ENCODE measurements at places on chromosomes 7 and 10.

GRCh38 chr7:26367219-26367711 lies 75.6 kb downstream of the SNX10 start:
- DNase-seq = no peak

DNA sequence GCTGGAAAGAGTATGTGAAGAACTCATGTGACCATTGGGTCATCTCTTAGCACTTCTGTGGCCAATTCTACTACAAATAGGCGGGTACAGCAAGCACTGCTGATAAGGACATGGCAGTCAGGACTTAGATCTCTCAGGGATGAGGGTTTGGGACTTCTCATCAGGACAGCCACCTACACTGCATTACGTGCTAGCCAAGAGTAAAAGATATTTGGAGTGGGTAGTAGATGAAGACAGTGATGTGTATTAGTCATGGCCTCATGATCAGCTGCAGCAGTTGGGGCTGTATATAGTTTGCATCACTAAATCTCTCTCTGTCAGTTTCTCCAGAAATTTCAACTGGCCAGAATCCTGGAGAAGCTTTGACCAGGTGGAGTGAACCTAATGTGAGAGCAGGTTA lies 9.2 kb downstream of the TAS2R60 start:
- DNase-seq = no peak

DNA sequence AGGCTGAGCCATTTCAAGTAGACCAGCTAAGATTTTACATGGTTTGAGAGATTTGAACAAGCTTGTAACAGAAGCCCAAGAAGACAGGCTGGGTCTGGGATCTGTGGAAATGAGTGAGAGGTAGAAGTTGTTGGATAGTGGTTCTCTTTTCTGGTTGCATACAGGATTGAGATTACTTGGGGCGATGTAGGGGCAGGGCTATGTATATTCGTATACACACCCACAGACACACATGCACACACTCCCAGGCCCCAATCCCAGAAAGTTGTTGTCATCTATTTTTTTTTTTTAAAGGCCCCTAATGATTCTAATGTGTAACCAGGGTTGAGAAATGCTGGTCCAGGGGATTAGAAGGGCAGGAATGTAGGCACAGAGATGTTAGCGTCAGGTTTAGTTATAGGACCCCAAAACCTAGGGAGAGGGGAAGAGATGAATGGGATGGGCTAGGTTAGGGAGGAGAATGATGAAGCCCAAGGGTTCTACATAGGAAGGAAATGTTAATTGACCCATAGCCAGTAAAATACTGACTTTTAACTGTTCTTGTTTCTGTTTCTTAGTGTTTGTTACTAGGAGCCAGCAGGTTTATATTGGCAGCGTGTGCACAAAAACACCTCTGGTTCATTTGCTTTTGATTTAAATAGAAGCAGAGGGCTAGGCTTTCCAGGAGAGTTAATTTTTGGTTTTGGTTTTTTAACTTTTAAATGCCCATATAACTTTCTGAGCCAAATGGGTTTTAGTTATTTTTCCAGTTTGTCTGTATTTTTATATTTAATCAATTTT lies 7.8 kb downstream of the TAX1BP1 start:
- no peak for DNase-seq

DNA sequence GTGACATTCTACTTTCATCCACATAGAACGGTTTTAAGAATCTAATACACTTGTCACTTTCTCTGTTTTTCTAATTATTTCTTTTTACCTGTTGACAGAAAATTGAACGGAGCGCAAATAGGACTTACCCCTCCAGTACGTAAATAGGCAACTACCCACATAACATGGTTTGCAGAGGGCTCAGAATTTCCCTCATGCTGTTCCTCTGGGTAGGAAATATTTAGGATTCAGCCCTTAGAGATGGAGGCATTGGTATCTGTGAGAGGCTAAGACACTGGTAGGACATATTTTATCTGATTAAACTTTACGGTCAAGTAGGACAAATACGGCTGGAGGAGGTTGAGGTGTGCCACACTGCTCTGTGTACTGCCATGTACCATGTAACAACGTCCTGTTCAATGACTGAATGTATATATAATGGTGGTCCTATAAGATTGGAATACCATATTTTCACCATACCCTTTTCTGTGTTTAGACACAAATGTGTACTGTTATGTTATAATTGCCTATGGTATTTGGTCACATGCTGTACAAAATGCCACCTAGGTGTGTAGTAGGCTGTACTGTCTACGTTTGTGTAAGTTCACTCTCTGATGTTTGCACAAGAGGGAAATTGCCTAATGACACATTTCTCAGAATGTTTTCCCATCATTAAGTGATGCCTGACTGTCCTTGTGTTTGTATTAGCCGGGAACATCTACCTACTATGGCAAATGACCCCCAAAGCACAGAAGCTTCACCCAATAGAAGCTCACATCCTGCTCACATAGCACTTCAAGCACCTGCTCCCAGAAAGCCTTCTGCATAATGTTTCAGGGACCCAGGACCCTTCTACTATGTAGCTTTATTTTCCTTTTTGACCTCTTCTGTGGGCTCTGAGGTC lies 429.4 kb upstream of the AKR1E2 start:
- no peak for DNase-seq

DNA sequence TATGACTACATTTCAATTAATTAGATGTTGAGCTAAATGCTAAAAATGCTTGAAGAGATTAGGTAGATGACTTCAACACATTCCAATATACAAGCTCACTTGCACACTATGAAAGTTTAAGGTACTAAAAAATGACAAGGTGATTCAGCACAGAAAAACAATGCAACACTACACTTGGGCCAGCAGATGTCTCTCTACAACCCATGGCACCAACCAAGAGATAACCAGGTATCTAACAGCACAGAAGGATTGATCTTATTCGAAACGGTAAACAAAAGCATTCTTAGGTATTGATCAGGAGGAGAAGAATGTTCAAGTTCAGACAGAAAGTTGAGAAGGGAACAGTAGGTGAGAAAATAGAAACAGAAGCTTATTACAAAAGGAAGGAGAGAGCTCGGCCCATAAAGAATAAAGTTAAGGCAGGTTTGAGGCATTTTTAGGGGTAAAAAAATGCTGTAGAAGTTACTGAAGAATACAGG lies 248.2 kb upstream of the KLF14 start:
- peak; percentile 51 for DNase-seq

All from NCI-H460 (cell line).